ENCODE measurements at places on chromosomes 16 and 17. TPM values are rescaled to one million over a fixed set of nuclear protein-coding genes. Genes with fewer than 3 reads are reported as not detected.

GRCh38 chr16:85234310-85235204 lies 122.3 kb upstream of the CIBAR2 start:
- peak overlapping the region; percentile 27 for H3K4me3 ChIP-seq
- no peaks in the 10 kb centered on the region for H3K27me3 ChIP-seq
- peaks cover 63% of the 10 kb centered on the region for H3K4me1 ChIP-seq
- DNase-seq, result peak; percentile 90
- peaks cover 3% of the 10 kb centered on the region for H3K36me3 ChIP-seq

The ZFP90 gene
- 13.0 TPM for polyA plus RNA-seq

DNA sequence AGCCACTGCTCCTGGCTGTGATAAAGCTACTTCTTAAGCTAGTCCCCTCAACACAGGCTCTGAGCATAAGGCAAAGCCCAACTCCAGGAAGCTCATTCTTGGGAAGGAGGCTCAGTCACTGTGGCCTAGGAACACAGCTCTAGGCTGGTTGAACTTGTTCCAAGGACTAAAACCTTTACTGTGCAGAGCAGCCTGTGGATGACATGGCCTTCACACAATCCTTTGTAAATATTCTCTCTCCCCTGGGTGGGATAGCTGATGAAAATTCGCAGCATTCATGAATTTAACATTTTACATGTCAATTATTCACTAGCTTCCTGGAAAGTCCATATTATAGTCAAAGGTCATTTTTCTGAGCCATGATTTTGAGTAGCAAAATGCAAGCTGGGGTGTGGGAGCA lies 28.9 kb downstream of the BEAN1 start:
- peaks cover 12% of the 10 kb centered on the region for H3K27me3 ChIP-seq
- H3K36me3 ChIP-seq, result no peaks in the 10 kb centered on the region
- no peaks in the 10 kb centered on the region for H3K4me1 ChIP-seq
- H3K4me3 ChIP-seq, result no peak overlapping the region
- no peak overlapping the region for H3K27ac ChIP-seq

The SOX15 gene
- 2.6 TPM for polyA plus RNA-seq

The ITGAD gene
- 1.1 TPM for polyA plus RNA-seq

DNA sequence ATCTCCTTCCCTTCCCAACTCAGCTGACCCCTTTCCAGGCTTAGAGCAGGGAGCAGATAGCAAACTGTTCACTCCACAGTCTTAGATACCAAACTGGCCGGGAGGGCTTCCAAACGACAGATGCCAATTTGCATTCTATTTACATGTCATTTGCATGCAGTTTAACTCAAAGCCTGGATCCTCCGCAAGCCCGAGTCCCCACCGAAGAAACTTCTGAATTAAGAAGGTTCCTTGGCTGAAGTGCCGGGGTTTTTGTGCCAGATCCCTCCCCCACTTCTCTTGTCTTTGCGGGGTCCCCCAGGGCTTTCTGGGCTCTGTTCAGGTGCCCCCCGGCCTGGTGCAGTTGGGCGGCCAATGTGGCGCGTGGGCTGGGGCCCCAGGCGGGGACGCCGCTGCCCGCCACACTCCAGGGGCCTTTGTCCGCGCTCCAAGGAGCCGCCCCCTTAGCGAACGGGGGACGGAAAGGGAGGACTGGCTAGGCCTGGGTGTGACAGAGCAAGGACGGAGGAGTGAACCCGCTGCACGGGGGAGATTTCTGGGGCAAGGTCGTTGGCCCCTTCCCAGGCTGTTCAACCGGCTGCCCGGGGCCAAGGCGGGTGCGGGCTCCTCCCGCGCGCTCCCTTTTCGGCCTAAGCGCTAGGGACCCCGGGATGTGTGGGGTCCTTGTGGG lies 1.2 kb downstream of the GPRC5B start:
- H3K27ac ChIP-seq, result peak overlapping the region; percentile 88
- peaks cover 15% of the 10 kb centered on the region for H3K27me3 ChIP-seq
- peak; percentile 76 for DNase-seq
- H3K4me3 ChIP-seq, result peak overlapping the region; percentile 84

DNA sequence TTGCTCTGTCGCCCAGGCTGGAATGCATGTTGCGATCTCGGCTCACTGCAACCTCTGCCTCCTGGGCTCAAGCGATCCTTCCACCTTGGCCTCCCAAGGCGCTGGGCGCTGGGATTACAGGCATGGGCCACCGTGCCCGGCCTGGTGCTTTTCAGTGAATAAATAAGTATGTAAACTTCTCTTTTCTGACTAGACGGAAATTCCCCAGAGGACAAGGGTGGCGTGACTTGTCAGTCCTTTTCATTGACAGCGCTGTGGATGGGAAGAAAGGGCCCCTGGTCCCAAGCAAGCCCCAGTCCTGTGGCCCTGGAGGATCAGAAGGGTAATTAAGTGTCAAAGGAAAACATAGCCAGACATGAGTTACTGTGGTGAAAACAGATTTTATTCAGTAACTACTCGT lies 9.6 kb upstream of the SPN start:
- no peaks in the 10 kb centered on the region for H3K4me1 ChIP-seq
- DNase-seq, result peak; percentile 51
- H3K4me3 ChIP-seq, result no peak overlapping the region
- no peaks in the 10 kb centered on the region for H3K36me3 ChIP-seq

GRCh38 chr17:61279476-61280145 lies 120.0 kb upstream of the TBX2 start:
- DNase-seq, result peak; percentile 22
- H3K4me1 ChIP-seq, result peaks cover 8% of the 10 kb centered on the region
- H3K4me3 ChIP-seq, result no peak overlapping the region

DNA sequence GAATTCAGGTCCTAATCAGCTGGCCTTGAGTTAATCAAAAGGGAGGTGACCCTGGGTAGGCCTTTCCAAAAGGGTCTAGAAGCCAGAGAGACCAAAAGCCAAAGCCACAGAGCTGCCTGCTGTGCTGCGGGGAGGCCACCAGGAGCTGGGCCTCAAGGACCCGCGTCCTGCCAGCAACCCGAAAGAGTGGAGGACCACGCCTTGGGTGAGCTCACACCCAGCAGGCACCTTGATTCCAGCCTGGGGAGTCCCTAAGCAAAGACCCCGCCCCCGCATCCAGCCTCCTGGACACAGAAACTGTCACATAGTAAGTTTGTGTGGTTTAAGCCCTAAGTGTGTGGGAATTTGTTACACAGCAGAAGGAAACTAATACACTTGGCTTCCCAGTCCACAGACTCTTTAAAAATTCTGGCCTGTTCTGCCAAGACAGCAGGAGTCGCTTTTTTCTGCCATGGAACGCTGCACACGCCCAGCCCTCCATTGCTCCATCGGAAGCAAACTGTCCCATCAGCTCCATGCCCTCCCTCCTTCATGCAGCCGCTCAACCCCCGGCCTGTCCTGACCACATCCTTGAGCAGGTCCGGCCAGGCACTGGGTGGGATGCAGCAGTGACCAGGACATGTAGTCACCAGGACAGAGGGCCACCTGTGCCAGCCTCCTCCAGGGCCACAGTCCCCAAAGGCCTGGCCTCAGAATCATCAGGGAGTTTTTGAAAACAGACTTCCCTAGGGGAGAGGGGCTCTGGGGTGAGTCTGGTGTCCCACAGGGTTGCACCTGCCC lies 20.9 kb upstream of the RASD1 start:
- no peaks in the 10 kb centered on the region for H3K27me3 ChIP-seq
- H3K4me1 ChIP-seq, result peaks cover 45% of the 10 kb centered on the region
- H3K27ac ChIP-seq, result no peak overlapping the region
- peaks cover 10% of the 10 kb centered on the region for H3K36me3 ChIP-seq
- DNase-seq, result no peak

The ORC6 gene
- polyA plus RNA-seq, result 8.7 TPM

DNA sequence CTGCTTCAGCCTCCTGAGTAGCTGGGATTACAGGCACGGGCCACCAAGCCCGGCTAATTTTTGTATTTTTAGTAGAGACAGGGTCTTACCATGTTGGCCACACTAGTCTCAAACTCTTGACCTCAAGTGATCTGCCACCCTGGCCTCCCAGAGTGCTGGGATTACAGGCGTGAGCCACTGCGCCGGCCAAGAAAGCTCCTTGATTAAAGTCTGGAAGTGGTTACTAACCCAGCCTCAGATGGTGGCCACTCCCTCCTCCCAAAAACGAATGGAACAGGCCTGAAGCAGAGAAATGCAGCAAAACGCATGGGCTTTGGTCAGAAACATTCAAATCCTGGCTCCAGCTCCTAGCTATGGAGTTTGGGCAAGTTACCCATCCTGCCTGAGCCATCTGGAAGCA lies 11.3 kb downstream of the FKBP10 start:
- no peak overlapping the region for H3K27ac ChIP-seq
- H3K4me3 ChIP-seq, result no peak overlapping the region

DNA sequence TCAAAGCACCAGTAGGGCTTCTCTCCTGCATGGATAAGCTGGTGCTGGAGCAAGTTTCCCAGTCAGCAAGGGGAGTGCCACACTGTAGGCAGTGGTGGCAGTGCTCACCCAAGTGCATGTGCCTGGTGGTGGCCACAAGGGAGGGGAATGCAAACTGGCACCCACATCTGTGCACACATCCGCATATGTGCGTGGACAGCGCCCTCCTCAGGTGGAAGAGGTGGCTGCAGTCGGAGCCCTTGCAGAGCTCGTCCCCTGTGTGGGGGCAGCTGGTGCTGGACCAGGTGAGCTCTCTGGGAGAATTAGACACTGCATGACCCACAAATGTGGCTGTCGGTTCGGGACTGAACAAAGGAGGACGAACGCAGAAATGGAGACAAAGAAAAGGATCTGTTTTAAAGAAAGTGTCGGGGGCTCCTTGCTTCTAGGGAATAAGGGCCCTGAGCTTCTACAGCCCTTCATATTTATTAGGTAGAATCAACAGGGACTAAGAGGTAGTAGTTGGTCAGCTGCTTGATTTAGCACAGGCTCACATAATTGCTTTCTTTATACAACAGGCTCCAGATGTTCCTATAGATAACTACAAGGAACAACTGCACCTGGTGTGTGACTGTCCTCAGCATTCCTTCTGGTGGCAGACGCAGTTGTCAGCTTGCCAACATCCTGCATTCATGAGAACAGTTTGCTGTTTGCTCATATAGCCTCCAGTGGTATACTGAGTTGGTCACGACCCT lies 5.3 kb upstream of the ZNF689 start:
- no peak overlapping the region for H3K4me3 ChIP-seq
- peaks cover 2% of the 10 kb centered on the region for H3K4me1 ChIP-seq
- no peaks in the 10 kb centered on the region for H3K36me3 ChIP-seq
- H3K27me3 ChIP-seq, result no peaks in the 10 kb centered on the region
- H3K27ac ChIP-seq, result no peak overlapping the region

GRCh38 chr17:17161121-17161520 lies 45.0 kb downstream of the PLD6 start:
- H3K27me3 ChIP-seq, result no peaks in the 10 kb centered on the region
- no peak for DNase-seq
- no peak overlapping the region for H3K4me3 ChIP-seq
- no peak overlapping the region for H3K27ac ChIP-seq

The WNT9B gene
- polyA plus RNA-seq, result 0.15 TPM

The ABAT gene
- polyA plus RNA-seq, result 22.2 TPM

DNA sequence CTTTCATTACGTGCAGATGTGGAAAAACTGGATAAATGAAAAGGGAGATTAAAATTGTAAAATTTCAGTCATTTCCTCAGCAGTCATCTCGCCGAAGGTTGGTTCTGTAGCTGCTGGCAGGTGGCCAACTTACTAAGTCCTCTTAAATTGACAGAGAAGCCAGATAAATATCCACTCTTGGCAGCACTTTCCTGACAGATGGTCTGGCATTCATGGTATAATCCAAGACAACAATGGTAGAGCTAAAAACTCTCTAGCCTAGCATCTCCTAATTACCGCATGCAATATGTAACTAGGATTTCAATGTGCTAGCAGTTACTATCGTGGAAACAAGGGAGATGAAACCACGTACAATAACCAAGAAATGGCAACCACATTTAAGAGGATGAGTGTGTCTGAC lies 306.3 kb downstream of the CNTNAP4 start:
- peaks cover 4% of the 10 kb centered on the region for H3K4me1 ChIP-seq
- no peaks in the 10 kb centered on the region for H3K27me3 ChIP-seq
- H3K27ac ChIP-seq, result no peak overlapping the region

The LAT gene
- 2.5 TPM for polyA plus RNA-seq

GRCh38 chr17:38579934-38580333 lies 25.8 kb downstream of the SRCIN1 start:
- DNase-seq, result peak; percentile 49
- no peak overlapping the region for H3K27ac ChIP-seq

- H3K4me1 ChIP-seq, result peaks cover 27% of the 10 kb centered on the region
- no peak overlapping the region for H3K4me3 ChIP-seq
- peak overlapping the region; percentile 38 for H3K27ac ChIP-seq
- peaks cover 97% of the 10 kb centered on the region for H3K27me3 ChIP-seq
- no peak for DNase-seq
These were observed 9.5 kb downstream of the HOXB4 start for GRCh38 chr17:48568499-48569239.

DNA sequence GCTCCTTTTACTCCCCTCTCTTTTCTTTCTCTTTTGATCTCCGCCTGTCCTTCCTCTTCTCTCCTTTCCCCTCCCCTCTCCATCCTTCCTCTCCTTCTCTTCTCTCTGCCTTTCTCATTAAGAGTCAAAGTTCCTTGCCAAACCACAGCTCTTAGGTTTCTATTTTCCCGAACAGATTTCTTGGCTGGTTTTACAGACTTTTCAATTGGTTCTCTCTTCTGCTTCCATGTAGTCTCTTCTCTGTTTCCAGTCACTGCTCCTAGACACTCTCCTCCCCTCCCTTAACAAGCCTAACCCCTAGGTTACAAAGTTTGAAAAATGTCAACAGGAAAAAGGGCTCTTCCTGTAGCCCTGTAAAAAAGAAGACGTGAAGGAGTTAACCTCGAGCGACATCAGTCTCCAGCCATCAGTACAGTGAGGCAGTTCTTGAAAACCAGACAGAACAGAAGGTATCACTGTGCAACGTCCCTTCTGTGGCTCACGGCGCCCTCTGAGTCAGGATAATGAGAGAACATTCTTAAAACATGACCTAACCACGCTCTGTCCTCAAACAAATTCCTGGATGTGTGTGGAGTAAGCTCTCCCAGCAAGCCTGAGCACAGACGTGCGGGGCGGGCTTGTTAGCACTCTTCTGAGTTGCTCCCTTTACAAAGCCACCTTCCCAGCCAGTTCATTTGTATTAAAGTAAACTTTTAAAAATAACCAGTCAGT lies 11.6 kb upstream of the MARCHF10 start:
- no peaks in the 10 kb centered on the region for H3K36me3 ChIP-seq
- peaks cover 22% of the 10 kb centered on the region for H3K4me1 ChIP-seq
- peak; percentile 97 for DNase-seq
- no peaks in the 10 kb centered on the region for H3K27me3 ChIP-seq
- H3K4me3 ChIP-seq, result no peak overlapping the region

The KRT33B gene
- polyA plus RNA-seq, result 0.19 TPM

The TP53TG3C gene
- not detected for polyA plus RNA-seq

GRCh38 chr16:10511829-10512228 lies 68.6 kb downstream of the EMP2 start:
- H3K36me3 ChIP-seq, result peaks cover 3% of the 10 kb centered on the region
- no peak overlapping the region for H3K27ac ChIP-seq
- H3K27me3 ChIP-seq, result no peaks in the 10 kb centered on the region
- no peak overlapping the region for H3K4me3 ChIP-seq

Data from muscle of leg (tissue), 16 donors.